ENCODE measurements at places on chromosomes 12 and 14.

DNA sequence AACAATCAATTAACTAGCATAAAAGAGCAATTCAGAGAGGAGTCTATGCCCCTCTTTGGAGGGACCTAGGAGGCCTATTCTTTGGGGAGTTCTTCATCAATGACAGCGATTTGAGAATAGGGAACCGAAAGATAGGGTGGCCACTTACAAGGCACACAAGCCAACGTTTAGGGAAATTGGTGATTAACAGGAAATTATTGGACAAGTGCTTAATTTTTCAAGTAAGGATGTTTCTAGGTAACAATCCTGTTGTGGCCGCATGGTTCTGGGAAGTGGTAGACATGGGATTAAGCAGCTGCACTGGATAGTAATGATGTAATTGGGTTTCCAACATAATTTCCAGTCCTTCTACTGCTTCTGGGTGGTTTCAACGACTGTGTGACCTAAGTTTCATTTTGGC lies 83.2 kb downstream of the HMGA2 start:
- no peak for DNase-seq

GRCh38 chr12:16766736-16767135 lies 160.8 kb upstream of the LMO3 start:
- DNase-seq = no peak

DNA sequence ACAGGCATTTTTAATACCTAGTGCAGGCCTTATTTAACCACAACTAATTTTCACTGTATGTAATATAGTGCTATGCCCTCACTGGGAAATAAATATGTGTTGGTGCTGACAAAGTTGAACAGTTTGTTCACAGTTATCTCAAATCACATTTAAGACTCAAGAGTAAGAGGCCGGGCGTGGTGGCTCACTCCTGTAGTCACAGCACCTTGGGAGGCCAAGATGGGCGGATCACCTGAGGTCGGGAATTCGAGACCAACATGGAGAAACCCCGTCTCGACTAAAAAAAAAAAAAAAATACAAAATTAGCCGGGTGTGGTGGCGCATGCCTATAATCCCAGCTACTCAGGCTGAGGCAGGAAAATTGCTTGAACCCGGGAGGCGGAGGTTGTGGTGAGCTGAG lies 22.9 kb upstream of the TEAD4 start:
- no peak for DNase-seq

DNA sequence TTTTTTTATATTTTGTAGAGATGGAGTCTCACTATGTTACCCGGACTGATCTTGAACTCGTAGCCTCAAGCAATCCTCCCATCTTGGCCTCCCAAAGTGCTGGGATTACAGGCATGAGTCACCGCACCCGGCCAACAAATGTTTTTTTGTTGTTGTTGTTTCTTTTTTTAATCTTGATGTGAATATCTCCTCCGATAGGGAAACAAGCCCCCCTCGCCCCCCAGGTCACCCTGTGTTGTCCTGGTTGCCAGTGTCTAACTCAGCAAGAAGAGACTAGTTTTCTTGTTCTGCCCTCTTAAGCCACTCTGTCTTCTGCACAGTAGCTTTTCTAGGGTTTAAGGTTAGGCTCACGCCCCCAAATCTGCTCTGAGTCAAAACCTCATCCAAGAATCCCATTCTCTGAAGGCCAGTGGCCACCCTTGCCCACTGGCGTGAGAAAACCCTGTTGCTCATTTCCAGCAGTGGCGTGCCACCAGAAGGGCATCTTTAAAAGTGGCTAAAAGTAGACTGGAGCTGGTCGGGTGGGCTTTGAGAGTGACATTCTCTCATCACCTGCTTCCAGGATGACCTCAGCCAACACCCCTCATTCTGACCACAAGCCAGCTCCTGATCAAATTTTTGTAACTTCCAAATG lies 42.7 kb downstream of the C14orf132 start:
- DNase-seq = no peak

- no peak for DNase-seq
Measured at GRCh38 chr14:56027421-56027820, 90.8 kb upstream of the PELI2 start.

GRCh38 chr12:80268924-80269749 lies 169.8 kb downstream of the OTOGL start:
- no peak for DNase-seq

- DNase-seq = no peak
Measured at GRCh38 chr14:55599250-55599879, 19.4 kb downstream of the KTN1 start.

DNA sequence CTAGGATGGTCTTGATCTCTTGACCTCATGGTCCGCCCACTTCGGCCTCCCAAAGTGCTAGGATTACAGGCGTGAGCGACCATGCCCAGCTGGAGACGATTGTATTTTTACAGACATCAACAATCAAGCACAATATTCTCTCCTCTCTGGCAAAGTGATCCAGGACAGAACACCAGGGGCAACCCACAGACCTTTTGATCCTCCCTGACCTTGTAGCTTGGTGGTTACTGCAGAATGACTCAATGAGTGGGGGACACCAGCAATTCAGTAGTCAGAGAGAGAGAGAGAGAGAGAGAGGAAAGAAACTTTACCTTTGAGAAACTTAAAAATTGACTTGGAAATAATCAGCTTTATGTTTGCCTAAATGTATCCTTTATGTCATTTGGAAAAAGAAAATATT lies 51.2 kb downstream of the DRAM1 start:
- DNase-seq = no peak

DNA sequence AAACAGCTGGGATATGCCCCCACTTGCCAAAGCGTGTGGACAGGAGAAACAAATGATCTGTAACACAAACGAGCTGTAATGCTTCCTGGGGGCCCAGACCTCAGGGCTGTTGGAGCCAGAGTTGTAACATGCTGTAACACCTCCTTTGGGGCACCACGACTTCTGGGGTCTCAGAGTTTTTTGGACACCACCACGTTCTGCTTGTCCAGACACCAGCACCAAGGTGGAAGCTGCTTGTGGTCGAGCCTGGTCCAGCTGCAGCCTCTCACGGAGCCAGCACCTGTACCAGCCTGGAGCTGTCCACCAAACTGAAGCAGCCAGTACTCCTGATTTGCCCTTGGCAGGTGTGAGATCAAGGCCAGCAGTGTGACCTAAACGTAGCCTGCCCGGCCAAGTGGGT lies 879.4 kb downstream of the SLC6A15 start:
- DNase-seq = no peak

DNA sequence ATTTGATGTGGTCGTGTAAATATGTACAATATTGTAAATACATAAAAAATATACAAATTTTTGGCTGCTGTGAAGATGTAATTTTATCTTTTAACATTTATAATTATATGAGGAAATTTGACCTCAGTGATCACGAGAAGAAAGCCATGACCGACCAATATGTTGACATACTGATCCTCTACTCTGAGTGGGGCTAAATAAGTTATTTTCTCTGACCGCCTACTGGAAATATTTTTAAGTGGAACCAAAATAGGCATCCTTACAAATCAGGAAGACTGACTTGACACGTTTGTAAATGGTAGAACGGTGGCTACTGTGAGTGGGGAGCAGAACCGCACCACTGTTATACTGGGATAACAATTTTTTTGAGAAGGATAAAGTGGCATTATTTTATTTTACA lies 49.6 kb downstream of the TBK1 start:
- no peak for DNase-seq

DNA sequence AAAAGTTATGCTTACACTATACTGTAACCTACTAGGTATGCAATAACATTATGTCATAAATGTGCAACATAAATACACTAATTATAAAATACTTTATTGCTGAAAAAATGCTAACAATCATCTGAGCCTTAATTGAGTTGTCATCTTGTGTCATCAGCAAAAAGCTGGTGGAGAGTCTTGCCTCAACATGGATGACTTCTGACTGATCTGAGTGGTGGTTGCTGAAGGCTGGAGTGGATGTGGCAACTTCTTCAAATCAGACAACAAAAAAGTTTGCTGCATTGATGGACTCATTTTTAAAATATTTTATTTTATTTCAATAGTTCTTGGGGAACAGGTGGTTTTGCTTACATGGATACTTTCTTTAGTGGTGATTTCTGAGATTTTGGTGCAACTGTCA lies 93.9 kb upstream of the AMN1 start:
- DNase-seq = no peak

DNA sequence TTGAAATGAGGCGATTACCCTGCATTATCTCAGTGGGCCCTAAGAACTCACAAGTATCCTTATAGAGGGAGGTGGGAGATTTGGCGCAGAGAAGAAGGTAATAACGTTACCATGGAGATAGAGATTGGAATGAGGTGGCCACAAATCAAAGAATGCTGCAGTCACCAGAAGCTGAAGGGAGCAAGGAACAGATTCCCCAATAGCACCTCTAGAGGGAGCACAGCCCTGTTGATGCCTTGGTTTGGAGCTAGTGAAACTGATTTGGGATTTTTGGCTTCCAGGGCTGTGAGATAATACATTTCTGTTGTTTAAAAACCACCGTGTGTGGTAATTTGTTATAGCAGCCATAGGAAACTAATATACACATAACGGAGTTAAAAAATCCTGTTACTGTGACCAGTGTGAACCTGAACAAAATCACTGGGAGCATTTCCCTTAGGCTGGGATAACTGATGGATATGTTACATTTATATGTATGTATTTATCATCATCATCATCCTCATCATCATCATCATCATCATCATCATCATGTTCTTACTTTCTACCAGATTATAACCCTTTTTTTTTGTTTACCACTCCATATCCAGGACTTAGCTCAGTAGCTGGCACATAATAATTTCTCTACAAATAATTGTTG lies 100.3 kb downstream of the LIN7A start:
- no peak for DNase-seq

GRCh38 chr12:38159591-38160317 lies 156.8 kb upstream of the ALG10B start:
- no peak for DNase-seq

GRCh38 chr12:32947206-32948067 lies 50.9 kb upstream of the PKP2 start:
- no peak for DNase-seq

- no peak for DNase-seq
Measured at GRCh38 chr12:69994724-69995173, 169.7 kb downstream of the MYRFL start.

DNA sequence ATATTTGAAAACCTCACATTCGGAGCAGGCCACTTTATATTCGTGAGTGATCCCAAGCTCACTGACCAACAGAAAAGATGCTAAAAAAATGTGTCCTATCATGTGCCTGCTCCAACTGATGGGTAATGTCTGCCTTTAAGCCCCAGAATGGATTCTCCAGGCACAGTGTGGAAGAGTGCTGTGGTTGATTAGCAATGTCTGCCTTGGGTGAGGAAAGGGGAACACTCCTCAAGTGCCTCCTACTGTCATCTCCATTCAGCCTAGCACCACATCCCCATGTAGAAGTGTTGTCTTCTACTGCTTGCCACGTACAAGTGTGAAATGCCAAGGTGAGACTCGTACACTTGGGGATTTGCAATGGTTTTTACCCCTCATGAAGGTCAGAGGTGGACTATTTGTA lies 199.3 kb downstream of the SLC41A2 start:
- no peak for DNase-seq

GRCh38 chr12:108854451-108855283 lies 2.7 kb downstream of the SSH1 start:
- DNase-seq = no peak

DNA sequence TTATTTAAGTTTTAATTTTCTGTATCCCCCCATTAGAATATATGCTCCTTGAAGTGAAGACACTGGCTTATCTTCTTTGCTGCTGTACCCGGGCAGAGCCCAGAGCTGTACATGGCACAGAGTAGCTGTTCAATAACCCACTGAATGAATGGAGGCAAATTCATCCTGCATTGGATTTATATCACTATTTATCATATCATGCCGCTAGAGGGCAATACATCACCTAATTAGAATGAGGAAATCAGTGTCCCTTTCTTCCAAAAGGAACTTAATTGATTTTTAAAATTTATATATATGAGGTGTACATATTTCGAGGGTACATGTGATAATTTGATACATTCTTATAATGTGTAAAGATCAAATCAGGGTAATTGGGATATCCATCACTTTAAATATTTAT lies 89.2 kb upstream of the TMEM260 start:
- DNase-seq = no peak

DNA sequence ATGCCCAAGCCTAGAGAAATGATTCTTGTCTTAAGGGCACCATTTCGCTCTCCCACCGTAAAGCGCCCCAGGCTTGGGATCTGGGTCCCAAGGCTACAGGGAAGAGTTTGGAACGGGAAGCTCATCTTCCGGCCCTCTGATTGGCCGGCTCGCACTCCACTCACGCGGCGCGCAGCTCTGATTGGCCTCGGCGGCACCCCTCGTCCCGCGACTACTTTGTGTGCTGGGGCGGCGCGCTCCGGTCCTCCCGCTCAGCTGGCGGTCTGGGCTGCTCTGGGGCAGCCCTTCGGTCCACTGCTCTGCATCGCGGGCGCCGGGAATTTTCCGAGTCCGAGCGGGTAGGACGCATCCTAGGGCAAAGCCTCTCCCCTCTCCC lies 886 bp upstream of the FUT8 start:
- DNase-seq = peak; percentile 75

DNA sequence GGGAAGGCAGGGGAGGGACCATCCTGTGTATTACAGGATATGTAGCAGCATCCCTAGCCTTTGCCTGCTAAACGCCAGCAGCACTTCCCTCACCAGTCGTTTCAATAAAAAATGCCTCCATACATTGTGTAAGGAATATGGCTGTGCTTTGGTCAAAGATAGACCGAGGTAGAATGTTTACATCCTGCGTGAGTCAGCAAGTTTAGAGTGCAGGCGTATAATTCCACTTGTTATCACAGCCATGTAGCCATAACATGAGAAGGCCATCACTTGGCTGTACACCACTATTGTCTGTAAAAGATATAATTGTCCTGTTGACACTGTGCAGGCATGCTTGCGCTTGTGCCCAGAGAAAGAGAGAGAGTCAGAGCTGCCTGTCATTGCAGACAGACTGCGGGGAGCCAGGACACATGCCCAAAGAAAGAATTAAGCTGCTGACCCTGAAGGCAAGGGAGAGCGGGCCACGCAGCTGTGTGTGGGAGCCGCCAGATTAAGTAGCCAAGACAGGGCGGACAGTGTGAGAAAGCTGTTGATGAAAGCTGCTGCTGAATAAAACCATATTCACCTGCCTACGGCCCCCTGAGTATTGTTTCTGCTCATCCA lies 68.4 kb downstream of the CRACR2A start:
- DNase-seq = no peak

GRCh38 chr14:74135426-74135825 lies 50.7 kb downstream of the LIN52 start:
- DNase-seq = no peak

GRCh38 chr14:100332797-100333196 lies 9.7 kb downstream of the SLC25A47 start:
- no peak for DNase-seq
